ENCODE measurements at places on chromosomes 16 and 17.

DNA sequence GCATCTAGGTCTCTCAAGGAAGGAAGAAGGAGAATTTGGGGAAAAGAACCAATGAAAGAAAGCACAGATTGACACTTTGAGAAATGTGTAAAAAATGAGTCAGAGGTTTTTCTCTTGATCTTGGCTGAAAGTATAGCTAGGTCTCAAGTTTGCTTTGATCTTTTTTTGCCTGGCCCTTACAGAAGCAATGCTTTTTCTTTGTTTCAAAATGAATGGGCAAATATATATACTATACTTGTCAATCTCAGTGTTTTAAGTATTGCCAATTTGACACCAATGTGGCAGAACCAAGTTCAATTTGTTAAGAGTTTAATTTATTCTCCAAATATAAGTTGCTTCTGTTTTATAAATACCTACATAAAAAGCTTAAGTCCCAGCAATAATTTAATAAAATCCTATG lies 119.6 kb downstream of the PPM1E start:
- DNase-seq = no peak

DNA sequence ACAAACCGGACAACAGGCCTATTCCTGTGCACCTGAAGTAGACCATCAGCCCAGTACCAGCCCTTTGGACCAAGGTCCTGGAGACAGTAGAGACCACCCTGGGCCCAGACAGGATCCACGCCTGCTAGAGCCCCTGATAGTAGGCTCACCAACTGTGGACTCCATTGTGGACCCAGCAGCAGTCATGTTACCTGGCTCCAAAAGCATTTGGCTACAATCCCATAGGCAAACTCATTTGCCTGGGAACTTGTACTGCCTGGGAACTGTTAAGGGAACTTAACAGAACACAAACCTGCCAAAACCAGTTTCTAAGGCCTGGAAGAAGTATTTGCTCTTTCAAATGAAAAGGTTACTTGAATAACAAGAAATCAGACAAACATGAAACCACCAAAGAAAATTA lies 10.0 kb upstream of the ACSM1 start:
- no peak for DNase-seq

DNA sequence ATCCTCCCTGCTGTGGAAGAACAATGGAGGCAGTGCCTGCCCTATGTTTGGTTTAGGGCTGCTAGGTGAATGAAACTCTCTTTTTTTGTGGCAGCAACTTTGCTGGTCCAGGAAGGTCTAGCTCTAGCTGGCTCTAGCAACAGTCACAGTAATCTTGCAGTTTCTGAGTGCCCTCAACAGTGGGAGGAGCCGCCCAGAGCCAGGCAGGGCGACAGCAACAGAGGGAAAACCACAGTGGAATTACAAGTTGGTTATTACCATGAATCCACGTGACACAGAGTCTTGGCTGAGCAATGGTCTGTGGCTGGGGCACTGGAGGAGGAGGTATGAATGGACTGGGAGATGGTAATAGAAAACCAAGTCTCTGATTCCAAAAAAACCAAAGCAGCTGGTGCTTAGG lies 10.3 kb downstream of the HSPB9 start:
- DNase-seq = no peak

GRCh38 chr16:14092561-14092960 lies 21.4 kb downstream of the MRTFB start:
- DNase-seq = no peak

GRCh38 chr17:61594294-61594825 lies 3.3 kb upstream of the NACA2 start:
- DNase-seq = no peak
